ENCODE measurements at places on chromosomes 16 and 17.
A peak's percentile ranks its signal among the peaks of the same experiment; 100 is the strongest.

GRCh38 chr17:31198026-31198425 is 99.0 kb downstream of the OMG start:
- DNase-seq, result no peak

DNA sequence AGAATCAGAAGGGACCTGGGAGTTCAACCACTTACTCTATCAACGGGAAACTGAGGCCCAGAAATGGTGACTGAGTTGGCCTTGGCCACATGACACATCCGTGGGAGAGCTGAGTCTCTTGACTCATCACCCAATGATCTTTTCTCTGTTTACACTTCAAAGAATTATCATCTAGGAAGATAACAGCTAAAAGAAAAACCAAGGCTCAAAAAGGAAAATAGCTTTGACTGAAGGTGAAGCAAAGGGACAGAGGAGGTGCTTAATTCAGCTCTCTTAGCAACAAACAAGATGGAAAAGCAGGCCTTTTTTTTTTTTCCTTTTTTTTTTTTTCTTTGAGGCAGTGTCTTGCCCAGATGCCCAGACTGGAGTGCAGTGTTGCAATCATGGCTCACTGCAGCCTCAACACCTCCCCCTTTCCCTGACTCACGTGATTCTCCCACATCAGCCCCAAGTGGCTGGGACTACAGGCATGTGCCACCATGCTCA is 16.7 kb downstream of the ERCC4 start:
- DNase-seq, result no peak

GRCh38 chr16:80948886-80949493 is 57.7 kb downstream of the CMC2 start:
- no peak for DNase-seq

DNA sequence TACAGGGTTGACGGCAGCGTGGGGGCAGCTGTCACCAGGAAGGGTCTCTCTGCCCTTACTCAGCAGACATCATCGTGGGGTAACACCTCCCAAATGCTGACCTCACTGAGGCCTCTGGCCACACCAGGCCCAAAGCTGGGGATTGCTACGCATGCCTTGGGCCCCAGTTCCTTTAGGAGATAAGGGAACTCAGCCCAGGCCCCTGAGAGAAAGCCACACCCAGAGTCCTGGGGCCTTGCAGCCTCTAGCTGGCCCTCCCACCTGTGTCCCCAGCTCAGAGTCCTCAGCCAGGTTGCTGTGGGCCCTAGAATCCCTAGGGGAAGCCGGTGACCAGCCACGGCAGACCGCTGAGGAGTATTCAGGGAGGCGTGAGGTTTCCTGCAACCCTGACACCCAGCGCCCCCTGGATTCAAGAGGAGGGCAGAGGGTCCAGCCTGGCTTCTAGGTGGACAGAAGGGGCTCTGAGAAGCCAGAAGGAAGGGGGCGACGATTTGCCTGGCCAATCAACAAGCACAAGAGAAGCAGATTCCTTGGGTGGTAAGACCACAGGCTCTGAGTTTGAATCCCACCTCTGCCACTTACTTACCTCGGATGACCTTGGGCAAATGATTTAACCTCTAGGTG is 10.3 kb upstream of the GINS2 start:
- DNase-seq, result no peak

GRCh38 chr16:27264151-27264550 is 4.4 kb downstream of the NSMCE1 start:
- DNase-seq, result no peak

GRCh38 chr17:17780922-17781590 is 55.7 kb downstream of the SREBF1 start:
- DNase-seq, result no peak

DNA sequence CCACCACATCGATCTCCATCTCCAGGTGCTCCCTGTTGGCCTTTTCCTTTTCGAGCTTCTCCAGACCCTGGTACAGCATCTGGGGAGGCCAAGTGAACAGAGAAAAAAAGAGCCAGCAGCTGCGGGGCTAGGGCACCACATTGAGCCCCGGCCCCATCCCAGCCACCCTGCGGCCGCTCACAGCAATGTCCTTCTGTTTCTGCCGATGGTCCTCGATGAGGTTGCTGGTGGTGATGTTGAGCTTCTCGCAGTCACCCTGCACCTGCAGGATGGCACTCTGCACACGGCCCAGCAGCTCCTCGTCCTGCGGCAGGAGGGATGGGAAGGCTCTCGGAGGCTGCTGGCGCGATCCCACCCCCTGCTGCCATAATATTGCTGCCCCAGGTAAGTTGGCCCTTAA is 15.5 kb downstream of the UBALD2 start:
- no peak for DNase-seq

DNA sequence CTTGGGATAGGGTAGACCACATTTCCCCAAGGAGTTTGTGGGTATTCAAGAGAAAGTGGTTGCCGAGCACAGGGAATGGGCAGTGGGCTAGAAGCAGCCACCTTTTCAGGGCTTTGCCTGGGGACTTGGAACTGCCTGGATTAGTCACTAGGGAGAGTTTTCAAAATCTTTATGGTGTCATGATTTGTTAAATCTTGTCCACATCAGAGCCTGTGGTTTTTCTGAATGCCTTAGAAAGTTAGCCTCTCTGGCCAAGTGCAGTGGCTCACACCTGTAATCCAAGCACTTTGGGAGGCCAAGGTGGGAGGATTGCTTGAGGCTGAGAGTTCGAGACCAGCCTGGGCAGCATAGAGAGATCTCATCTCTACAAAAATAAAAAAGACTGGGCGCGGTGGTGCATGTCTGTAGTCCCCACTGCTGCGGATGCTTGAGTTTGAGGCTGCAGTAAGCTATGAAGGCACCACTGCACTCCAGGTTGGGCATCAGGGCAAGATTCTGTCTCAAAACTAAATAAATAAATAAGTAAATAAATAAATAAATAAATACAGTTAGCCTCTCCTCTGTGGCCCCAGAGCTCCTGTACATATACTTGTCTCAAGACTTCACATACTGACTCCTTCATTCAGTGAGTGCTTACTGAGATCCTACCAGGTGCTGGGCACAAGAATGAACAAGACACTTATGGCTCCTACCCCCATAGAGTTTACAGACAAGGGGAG is 76.3 kb upstream of the HNF1B start:
- DNase-seq, result no peak

DNA sequence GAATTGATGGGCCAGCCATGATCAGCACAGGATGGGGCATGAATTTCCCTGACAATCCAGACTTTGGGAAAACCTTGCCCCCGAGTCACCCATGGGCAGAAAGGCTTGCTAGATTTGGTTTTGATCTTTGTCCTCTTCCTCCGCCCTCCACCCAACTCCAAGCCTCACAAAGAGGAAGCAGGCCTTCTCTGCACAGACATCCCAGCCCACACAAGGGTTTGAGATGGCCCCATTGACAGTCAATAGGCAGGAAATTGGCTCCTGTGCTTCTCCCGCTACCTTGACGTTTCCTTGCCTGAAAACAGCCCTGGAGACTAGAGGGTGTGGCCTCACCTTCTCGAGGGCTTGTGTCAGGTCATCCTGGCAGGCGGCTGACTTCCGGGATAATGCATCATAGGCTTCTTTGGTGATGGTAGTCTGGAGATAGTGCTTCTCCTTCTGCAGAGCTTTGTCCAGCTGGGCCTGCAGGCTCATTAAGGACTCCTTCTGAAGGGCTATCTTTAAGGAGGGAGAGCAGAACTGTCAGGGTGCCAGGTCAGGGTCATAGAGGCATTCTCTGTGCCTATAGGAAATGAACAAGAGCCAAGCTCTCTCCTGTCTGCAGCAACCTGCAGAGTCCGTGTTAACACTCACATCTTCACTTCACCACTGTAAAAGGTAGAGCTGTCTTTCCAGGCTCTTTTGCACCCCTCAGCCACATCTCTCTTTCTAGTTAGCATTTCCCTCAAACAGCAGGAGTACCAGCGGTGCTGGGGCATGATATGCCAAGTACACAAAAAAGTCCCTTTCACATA is 32.2 kb downstream of the DHX38 start:
- no peak for DNase-seq

DNA sequence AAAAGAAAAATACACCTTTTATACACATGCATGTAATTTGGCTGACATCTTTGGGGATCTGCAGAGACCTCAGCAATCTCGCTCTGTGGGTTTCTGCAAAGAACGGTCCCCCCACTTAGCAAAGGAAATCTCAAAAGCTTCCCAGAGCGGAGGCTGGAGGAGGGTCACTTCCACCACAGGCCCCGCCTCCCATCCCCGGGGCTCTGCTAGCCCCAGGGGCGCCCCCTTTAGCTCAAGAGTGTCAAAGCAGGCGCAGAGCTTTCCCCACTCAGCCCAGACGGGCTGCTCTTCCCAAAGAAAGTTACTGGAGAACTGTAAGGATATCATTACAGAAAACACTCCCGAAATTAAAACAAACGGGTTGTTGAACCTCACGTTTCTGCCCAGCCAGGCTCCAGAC is 11.4 kb downstream of the SLC13A5 start:
- no peak for DNase-seq

DNA sequence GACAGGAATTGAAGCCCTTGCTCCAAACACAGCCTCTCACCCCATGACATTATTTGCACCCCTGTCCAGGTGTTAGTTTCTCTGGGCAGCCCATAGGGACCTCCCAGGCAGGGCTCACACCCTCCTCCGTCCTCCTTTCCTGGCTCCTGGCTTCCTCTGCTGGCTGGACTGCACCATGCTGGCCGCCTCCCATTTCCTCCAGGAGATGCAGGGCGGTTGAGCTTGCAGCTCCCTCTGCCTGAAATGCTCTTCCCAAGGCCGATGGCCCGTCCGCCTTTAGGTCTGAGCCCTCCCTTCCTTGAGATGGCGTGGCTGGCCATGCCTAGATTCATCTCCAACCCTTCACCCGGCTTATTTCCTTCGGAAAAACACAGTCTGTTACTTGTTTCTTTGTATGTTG is 334.8 kb downstream of the SNX29 start:
- no peak for DNase-seq

- DNase-seq, result no peak
These were observed 802 bp upstream of the ATXN2L start for GRCh38 chr16:28821874-28822519.

- DNase-seq, result no peak
These were observed at the start of gene CAVIN1 for GRCh38 chr17:42422958-42423712. CAVIN1 (minus strand) TSS chr17:42423256; CDS start chr17:42423097, 159 bp downstream.

GRCh38 chr17:80513892-80514291 is 30.7 kb upstream of the RPTOR start:
- no peak for DNase-seq

GRCh38 chr16:31880322-31880979 is 6.8 kb downstream of the ZNF267 start:
- peak; percentile 74 for DNase-seq

DNA sequence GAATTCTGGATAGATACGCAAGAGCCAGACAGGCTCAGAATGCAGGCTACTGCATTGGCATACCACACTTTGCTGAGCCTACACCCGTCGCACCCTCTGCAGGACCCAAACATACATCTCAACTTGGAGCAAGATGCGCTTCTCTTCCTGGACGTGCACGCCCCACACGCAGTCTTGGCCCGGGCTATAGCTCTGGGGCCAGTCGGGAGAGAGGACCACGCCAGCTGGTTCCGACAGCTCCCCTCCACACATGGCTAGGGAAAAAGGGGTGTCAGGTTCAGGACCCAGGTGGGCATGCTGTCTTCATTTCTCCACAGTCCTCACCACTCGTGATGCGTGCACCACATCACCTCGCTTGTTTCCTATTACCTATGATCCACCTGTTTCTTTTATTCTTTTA is 15.1 kb upstream of the CDIPT start:
- no peak for DNase-seq

- DNase-seq, result no peak
These were observed 78.4 kb upstream of the MED9 start for GRCh38 chr17:17398188-17398942.

DNA sequence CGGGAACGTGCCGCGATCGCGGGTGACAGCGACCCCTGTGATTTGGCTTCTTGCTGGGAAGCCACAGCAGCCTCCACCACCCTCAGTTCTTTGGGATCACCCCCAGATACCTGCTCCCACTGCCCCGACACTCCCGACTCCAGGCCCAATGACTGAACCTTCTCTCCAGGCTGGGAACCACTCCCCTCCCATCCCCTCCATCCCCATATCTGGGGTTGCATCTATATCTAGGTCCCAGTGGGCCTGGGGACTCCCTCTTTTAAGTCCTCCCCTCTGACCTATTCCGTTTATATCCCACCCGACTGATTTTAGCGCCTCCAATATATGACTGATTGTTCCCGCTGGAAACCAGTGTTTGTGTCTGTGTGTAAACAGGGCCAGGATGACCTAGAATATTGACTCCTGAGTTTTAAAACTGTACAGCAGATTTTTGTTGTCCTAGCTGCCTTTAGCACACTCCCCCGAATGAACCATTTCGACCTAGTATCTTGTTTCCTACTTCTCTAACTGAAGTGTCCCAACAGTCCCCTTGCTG is 667 bp downstream of the PSMD3 start:
- DNase-seq, result no peak

DNA sequence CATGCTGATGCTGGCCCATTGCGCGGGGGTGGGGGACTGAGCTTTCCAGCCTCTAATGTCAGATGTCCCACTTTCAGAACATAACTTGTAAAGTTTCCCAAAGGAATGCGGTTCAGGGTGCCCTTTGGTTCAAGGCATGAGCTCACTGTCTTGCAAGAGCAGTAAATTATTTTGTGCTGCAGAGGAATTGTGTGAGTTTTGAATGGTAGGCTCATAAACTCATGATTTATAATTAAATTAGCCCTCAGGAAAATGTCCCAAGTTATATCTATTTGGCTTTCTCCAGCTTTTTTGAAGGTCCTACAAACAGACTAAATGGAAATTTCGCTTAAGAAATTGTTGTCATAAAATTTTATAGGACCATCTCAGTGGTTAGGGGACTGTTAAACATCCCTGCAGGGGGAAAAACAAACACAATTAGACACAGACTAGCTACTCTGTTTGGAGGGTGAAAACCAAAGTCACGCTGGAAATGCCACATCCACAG is 321.8 kb downstream of the HS3ST3B1 start:
- no peak for DNase-seq

- no peak for DNase-seq
These were observed 11.6 kb downstream of the SPHK1 start for GRCh38 chr17:76395980-76396379.

- no peak for DNase-seq
These were observed 29.0 kb upstream of the HOXB13 start for GRCh38 chr17:48757524-48757961.

- no peak for DNase-seq
These were observed 193.6 kb downstream of the PARN start for GRCh38 chr16:14436401-14436955.

- no peak for DNase-seq
These were observed 6.0 kb upstream of the ARL2BP start for GRCh38 chr16:57239107-57239506.

GRCh38 chr17:34665150-34665806 is 85.9 kb downstream of the TMEM132E start:
- DNase-seq, result no peak

- no peak for DNase-seq
These were observed 53.4 kb upstream of the NLK start for GRCh38 chr17:27989046-27989445.

DNA sequence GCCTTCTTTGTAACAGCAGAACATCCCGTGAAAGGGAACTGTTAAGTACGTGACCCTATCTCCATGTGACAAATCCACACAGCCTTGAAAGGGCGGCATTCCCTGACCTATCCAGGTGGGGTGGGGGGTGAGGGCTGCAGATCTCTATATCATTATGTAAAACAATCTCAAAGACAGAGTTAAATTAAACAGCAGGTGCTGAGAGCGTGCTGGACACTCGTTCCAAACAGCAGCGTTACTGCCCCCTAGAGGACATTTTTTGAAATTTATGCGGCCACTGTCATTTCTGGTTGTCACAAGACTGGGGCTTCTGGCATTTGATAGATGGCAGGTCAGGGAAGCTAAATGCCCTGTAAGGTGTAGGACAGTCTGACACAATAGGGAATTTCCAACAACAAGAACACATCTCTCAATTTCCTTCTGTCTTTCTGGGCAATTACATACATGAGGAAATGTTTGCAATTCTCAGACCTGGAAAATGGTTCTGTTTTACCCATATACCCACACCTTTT is 6.7 kb upstream of the SLC25A39 start:
- DNase-seq, result peak; percentile 52

Measured in bone marrow (tissue), 2 donors.